ENCODE measurements at places on chromosomes 6 and 20. TPM values are rescaled to one million over a fixed set of nuclear protein-coding genes. Genes with fewer than 3 reads are reported as not detected.

DNA sequence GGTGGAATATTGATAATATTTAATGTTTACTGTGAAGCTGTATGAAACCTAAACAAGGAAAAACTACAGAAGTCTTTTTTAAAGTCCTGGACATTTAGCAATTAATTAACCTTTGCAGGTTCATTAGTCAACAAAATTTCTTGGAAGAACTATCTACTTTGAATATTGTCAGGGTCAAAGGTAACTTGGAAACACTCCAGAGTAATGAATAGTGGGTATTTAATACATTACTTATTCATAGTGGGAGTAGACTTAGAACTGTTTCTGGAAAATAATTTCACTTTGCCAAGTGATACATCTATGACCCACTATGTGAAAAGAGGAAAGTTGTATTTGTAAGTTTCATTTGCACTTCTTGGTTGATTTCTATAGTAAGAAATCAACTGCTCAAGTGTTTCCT is 319.1 kb downstream of the TFAP2B start:
- DNase-seq, result no peak

DNA sequence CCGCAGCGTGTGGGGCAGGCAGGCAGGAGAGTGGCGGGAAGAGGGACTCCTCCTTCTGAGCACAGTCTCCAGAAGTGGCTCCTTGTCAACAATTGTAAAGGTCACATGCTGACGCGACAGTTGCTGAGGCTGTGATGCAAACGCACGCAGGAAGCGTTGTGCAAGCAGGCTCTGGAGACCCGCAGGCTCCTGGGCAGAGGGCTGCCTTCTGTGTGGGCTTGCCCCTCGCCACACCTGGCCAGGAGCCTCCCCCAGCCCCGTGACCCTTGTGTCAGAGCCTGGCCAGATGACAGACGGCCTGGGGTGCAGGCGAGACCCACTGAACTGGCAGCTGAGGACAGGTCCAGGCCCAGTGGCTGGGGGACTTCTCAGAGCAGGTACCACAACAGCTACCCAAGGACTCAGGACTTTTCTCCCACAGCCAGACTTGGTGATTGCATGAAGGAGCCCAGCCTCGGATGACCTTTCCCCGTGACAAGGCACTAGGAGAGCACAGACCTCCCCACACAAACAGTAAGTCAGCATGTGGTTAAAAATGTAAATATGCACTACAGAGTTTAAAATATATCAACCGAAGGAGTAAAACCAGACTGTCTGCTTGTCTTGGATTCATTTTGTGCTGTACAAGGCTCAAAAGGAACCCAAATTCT is 222.1 kb upstream of the RREB1 start:
- DNase-seq, result no peak

HLA-DOA gene
- total RNA-seq, result not detected

GRCh38 chr6:109964949-109965348 is 13.2 kb upstream of the GPR6 start:
- DNase-seq, result no peak

- DNase-seq, result no peak
These were observed 190.1 kb downstream of the SASH1 start for GRCh38 chr6:148532698-148533097.

DNA sequence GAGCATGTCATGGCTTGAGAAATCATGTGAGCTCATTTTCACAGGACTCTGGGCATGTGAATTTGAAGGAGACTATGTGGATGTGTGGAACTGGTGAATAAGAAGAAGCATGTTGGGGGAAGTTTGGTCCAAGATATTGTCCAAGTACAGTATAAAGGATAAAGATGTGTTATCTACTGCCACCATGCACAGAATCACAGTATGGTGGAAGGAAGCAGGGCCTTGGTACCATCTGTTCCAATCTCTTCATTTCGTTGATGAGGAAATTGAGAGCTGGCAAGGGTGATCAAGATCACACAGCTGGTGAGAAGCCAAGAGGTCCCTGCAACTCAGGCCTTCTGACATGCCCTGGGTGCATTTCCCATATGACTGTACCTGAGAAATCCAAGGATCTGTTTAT is 31.5 kb upstream of the RIPOR2 start:
- DNase-seq, result no peak

DNA sequence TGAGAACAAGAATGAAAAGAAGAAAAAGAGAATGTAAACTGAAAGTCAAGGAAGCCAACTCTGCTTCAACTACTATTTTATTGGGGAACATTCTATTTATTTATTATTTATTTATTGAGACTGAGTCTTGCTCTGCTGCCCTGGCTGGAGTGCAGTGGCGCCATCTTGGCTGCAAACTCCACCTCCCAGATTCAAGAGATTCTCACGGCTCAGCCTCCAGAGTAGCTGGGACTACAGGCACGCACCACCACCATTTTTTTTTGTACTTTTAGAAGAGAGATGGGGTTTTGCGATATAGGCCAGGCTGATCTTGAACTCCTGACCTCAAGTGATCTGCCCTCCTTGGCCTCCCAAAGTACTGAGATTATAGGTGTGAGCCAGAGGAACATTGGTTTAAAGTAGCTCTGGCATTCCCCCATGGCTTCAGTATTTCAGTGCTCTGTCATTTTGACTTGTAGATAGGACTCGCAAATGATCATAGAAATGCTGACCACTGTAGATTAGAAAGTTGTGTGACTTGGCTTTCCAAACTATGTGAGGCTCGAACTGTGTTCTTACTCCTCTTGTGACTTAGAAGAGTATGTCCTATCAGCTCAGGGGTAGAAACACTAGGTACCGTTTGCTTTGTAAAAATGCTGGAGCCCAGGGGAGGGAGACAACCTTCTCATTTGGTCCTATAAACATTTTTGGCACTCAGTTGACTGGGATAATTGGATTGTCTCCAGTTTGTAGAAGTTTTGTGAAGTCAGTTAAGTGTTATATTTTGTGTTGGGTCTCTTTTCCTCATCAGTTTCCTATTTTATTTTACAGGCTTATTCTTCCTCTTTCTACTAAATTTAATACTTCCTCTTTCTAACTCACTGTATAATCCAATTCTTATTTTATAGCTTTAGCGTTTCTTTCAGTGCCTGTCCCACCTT is 544.9 kb upstream of the CITED2 start:
- no peak for DNase-seq

DNA sequence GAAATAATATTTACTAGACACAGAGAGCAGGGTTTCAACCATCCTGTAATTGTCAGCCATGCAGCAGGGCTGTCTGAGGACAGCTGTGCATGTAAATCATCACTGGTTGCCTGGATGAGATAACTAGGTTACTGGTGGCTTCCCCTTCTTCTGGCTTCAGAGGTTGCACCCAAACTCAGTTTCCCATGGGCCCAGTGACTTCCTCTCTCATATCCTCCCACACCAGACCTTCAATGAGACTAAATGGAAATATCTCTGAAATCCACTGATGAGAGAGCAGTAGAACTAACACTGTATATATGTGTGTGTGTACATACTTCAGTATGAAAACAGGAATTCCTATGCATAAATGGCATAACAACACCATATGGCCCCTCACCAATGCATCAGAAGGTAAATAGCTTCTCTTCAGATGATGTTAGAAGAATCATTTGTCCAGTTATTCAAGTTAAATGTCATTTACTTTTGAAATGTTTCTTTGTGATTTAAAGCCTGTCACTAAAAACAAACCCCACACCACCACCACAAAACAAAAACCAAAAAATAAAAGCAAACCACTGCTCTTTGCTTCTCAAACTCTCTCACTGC is 51.0 kb upstream of the IL20RA start:
- no peak for DNase-seq

GRCh38 chr6:142543606-142544005 is 241.8 kb downstream of the ADGRG6 start:
- no peak for DNase-seq

- DNase-seq, result peak; percentile 31
These were observed 911 bp downstream of the CDK19 start for GRCh38 chr6:110814102-110815014.

LIN28B gene
- total RNA-seq, result not detected

DNA sequence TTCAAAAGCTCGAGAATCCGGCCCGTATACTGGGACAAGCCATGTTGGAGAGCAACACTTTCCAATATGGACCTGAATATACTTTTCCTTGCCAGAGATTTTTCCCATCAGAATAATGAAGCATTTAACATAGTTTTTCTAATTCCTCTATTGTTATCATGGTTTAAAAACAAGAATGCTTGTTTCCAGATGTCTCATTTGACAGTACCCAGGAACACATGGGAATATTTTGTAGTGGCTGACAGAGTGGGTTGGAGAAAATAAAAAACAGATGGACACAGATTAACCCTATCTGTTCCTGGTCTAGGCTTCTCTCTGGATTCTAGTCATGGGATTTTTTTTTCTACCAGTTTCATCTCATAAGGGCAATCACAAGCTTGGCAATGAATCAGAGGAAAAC is 164.8 kb upstream of the CEP162 start:
- peak; percentile 25 for DNase-seq

DNA sequence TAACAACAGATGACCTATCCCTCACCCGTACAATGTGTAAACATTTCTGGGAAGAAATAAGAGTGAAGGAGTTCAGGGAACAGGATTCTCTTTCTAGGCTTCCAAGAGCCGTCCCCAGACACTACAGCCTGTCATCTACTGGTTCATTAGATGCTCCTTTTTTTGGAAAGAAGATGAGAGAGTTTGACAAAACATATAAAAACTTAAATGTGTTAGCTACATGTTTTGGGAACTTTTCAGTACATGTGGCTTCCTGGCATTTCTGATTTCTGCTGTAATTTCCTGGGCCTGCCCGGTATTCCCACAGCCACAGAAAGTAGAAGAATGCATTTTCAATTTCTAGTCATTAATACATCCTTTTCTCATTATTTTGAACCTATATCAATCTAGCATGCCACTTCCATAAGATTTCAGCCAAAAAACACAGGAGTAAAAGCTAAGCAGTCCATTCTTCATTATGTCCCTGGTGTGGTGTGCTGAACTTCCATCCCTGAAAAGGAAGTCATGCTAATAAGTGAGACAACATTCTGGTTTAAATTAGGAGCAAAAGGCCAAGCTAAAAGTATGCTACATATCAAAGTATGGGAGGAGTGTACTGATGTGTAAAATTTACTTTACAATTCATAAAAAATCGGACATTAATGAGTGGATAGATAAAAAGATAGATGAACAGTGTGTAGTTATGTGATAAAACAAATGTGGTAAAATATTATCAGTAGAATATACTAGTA is 198.2 kb downstream of the WDR27 start:
- peak; percentile 21 for DNase-seq

DNA sequence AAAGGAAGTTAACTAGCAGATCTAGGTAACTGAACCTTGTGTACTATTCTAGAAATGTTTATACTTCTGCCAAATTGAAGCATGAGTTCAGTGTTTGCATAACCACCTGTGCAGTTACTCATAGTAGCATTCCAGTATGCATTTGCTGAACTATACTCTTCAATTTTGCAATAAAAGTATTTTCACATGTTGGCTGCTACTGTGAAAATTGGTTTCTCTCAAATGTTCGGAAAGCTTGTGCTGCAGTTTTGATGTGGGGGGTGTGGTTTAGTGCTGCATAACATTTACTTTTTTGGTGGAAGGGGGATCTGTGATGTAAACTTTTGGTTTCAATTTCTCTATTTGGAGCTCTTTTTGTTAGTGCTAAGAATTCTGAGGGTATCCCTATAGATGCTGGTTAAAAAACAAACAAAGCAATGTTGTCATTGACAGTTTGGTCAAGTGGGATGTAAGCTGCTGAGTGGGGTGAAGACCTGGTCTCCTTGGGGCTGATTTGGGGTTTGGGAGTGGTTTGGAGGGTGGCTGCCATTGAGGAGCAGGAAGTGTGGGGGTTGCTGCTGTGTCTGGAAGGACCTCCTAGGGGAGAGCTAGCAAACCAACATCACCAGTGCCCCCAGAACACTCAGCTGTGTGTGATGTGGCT is 87.8 kb downstream of the CARMIL1 start:
- peak; percentile 16 for DNase-seq

DST gene
- total RNA-seq, result 505 TPM

GRCh38 chr6:48826901-48827701 is 636.0 kb downstream of the MMUT start:
- peak; percentile 99 for DNase-seq

- no peak for DNase-seq
These were observed 450.3 kb downstream of the CD83 start for GRCh38 chr6:14567842-14568241.
